Activated naive CD4-positive, alpha-beta T cell treated with Interleukin-2 at 50 U/mL for 16 hours (primary cell): ENCODE measurements at places on chromosomes 16 and 17.
A peak's percentile ranks its signal among the peaks of the same experiment; 100 is the strongest.

DNA sequence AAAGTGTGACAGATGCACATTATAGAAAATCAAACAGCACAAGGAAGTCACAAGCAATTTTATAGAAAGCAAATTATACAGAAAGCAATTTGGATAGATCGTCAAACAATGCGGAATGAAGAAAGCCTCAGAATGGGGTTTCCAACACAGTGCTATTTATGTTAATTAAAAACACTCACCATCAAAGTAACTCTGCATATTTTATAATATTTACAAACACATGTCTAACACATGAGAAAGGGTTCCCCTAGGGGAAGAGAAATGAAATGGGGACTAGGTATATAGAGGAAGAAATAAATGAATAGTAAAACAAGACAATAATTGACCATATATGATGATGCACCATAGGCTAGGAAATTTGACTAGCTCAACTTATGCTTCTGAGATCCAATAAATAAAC, 171.2 kb upstream of the XYLT1 start:
- no peak for DNase-seq

DNA sequence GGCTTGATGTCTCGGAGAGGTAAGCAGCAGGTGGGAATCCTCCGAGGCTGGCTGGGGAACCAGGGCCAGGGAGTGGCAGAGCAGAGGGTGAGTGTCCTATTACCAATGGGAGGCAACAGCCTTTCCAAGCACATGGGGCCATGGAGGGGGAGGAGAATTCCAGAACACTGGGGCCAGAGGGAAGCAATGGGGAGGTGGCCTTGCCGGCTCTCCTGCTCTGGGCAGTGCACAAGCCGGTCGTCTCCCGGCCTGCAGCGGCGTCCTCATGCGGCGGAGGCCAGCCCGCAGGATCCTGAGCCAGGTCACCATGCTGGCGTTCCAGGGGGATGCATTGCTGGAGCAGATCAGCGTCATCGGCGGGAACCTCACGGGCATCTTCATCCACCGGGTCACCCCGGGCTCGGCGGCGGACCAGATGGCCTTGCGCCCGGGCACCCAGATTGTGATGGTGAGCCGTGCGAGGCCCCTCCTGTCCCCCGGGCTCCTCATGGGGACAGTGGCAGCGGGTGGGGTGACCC, 21.9 kb downstream of the SGSH start:
- DNase-seq, result no peak

DNA sequence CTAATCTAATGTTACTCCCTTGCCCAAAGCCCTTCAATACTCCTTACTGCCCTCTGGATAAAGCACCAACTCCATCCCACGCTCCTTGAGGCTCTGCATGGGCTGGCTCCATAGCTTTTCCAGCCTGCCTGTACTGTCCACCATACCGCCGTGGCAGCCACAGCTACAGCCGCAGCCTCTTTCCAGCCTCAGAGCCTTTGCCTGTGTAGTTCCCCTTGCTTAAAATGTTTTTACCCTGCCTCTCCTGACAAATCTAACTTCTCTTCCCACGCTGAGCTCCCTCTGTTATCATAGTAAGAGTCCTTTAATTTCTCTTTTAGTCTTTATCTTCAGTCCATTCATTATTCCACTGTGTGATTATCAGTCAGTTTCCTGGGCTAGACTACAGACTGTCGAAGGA, 22.0 kb downstream of the TEX14 start:
- DNase-seq, result no peak

GRCh38 chr16:55947366-55947765, 72.2 kb upstream of the CES5A start:
- DNase-seq, result no peak

GRCh38 chr17:77609553-77610517, 348.7 kb upstream of the TNRC6C start:
- peak; percentile 56 for DNase-seq

GRCh38 chr16:79876332-79876730, 275.8 kb upstream of the MAF start:
- DNase-seq, result no peak

DNA sequence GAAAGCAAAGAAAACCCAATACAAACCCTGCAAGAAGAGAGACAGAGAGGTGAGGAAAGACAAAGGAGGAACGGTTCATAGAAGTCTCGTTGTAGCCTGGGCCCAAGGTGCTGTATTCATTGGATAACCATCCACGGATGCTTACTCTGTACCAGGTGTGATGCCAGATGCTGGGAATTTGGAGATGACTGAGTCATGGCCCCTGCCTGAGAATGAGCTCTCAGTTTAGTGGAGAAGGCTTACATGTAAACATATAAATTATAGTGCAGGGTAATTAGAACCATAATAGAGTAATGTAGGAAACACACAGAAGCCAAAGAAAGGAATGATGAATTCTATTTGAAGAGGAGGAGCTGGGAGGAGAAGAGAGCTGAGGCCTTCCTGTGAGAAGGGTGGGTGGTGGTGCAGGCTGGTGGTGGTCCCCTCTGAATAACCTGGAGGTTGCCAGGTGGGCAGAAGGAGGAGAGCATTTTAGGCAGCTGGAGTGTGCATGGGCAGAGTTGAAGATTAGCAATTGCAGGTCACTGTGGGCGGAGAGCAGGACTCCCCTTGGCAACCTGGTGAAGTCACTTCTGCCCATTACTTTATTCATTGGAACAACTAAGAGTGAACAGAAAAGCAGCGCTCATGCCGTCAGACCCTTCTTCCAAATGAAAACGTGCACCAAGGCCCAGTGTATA, 7.7 kb upstream of the ZG16 start:
- no peak for DNase-seq

- DNase-seq, result no peak
Observed at GRCh38 chr17:28306954-28307401, 12.0 kb upstream of the TMEM97 start.

DNA sequence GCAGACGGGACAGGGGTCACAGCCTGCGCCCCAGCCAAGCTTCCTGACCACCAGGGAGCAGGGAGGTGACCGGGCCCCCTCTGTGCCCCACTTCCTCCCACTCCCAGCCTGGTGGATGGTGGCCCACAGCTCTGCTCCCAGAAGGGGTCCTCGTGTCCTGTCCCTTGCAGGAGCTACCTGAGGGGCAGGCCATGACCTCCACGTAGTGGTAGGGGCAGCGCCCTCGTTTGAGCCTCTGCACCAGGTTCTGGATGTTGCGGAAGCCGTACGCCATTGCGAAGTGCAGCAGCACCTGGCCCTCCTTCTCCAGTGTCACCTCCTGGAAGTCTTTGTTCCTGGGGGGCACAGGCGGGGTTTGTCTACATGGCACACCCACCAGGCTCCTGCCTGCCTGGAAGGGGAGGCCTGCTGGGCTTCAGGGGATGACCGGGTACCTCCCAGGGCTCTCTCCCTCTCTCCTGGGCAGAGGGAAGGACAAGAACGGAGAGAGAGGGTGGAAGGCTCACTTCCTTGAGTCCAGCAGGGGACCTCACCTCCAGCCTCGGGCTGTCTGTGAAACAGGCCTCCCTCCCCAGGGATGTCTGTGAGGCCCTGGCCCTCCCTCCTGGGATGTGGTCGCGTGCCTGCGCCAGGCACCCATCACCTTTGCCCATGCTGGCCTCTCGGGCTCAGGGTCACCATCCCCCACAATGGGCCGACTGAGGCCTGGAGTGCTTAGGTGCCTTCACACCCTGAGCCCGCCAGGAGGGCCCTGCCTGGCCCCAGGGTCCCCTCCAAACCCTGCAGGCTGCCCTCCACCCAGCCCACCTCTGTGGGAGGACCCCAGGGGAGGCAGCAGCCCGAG, 4.0 kb downstream of the HAGHL start:
- DNase-seq, result no peak

GRCh38 chr16:61564716-61565115, 471.5 kb downstream of the CDH8 start:
- DNase-seq, result no peak

DNA sequence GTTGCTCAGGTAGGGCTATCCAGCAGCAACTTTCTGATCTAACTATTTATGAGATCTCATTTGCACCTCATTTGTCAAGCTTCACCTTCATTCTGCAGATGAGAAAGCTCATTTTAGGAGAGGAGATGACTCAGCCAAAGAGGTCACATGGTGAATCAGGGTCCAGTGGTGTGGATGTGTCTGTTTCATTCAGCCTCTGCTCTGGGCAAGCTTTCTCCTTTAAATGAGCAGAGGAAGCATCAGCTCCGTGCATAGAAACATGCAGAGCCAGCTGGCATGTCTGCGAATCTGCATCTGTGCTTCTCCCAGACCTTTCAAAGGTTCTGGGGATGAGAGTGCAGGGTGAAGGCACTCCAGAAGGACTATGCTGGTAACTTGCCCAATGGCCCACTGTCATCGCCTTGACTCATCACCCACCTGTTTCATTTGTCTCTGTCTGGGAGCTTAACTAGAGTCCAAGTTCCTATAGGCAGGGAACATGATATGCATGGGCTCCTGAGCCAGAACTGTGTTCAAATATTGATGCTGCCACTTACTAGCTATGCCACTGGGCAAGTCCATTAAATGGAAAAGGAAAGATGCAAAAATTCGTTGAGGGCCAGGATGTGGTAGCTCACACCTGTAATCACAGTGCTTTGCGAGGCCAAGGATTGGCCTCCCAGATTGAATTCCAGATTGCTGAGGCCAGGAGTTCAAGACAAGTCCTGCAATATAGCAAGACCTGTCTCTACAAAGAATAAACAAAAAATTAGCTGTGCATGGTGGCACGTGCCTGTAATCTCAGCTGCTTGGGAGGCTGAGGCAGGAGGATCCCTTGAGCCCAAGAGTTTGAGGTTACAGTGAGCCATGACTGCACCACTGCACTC, 67.1 kb upstream of the NLK start:
- no peak for DNase-seq

- no peak for DNase-seq
Observed at GRCh38 chr16:58773870-58774269, 39.8 kb upstream of the GOT2 start.

- DNase-seq, result no peak
Observed at GRCh38 chr17:80825471-80826345, 165.9 kb upstream of the CHMP6 start.

GRCh38 chr16:58963479-58963878, 229.4 kb upstream of the GOT2 start:
- DNase-seq, result no peak

DNA sequence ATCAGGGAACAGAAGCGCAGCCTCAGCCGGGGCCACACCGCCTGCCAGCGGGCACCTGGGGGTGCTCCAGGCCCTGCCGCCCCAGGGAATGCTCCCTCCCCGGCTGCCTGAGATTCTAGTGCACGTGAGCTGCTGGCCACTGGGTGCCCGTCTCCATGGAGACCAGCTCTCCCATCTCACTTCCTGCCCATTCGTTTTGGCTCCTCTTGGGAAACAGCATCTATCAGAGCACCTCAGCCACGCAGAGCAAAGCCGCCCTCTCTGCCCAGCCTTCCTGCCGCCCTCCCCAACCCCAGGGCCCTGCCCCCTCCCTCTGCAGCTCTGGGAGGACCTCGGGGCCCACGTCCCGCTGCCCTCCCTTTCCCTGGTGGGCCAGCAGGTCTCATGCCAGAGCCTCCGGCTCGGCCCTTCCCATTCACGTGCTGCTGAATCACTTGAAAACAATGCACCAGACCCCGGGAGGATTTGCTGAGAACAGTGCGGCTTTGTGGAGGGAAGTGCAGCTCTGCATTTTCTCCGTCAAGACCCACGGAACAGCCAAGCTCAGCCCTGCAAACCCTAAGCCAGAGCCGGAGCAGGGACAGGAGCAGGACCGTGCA, 19.4 kb downstream of the CEP295NL start:
- no peak for DNase-seq

DNA sequence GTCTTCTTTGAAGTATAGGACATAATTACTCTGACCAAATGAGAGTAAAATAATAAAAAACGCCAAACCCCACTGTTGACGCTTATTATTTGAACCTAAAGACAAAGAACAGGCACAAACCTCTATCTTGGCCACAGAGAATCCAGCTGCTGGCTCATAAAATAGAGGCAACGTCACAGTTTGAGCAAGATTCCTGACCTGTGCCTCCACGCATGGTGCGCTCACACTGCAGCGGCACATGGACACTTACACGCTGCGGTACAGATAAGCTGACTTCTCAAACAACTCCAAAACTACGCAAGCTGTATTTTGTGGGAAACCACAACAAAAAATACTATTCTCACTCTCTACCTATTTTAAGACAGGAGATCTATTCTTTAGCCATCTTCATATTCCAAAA, 38.8 kb upstream of the TRAP1 start:
- DNase-seq, result no peak

DNA sequence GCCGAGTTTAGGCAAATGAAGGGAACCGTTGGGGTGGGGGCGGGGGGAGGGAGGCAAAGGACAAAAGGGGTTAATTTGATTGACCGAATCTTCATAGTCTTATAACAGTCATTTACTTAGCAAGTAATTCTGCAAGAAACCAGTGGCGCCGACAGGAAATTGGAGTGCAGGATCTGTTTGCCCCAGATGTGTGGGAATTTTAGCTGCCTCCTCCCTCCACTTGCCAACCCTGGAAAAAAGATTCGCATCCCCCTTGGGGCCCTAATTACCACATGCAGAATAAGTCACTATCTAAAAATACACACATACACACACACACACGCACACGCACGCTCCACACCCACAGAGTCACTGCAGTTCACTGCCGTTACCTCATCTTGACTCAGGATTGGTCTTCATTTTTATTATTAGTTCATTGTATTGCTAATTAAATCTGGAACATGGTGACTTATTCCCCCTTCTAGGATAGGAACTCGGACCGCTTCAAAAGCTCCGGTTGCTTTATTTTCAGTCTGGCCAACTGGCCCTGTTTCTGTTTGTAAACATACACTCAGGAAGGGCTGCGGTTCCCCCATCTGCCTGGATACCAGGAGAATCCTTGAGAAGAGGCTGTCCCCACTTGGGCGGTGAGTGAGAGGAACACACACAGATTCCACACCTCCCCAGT, 241.6 kb upstream of the SALL1 start:
- no peak for DNase-seq

- no peak for DNase-seq
Observed at GRCh38 chr16:64421515-64421914, 700.3 kb downstream of the CDH11 start.
